ENCODE measurements at places on chromosomes 12 and 14.

DNA sequence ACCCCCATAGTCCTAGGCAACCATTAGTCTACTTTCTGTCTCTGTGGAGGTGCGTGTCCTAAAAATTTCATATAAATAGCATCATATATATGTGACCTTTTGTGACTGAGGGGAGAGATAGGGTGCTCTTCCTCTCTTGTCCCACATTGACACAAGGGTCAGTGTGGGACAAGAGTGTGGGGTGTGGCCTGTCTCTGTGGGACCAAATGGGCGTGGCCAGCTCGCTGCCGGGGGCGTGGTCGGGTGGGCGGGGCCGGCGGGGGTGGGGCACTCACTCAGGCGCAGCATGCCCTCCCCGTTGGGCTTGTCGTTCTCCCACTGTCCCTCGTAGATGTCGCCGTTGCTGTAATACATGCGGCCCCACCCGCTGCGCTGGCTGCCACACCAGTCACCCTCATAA, 15.5 kb downstream of the MORN3 start:
- DNase-seq, result no peak

- no peak for DNase-seq
These were observed 282.3 kb downstream of the CACNA1C start for GRCh38 chr12:2335109-2335508.

DNA sequence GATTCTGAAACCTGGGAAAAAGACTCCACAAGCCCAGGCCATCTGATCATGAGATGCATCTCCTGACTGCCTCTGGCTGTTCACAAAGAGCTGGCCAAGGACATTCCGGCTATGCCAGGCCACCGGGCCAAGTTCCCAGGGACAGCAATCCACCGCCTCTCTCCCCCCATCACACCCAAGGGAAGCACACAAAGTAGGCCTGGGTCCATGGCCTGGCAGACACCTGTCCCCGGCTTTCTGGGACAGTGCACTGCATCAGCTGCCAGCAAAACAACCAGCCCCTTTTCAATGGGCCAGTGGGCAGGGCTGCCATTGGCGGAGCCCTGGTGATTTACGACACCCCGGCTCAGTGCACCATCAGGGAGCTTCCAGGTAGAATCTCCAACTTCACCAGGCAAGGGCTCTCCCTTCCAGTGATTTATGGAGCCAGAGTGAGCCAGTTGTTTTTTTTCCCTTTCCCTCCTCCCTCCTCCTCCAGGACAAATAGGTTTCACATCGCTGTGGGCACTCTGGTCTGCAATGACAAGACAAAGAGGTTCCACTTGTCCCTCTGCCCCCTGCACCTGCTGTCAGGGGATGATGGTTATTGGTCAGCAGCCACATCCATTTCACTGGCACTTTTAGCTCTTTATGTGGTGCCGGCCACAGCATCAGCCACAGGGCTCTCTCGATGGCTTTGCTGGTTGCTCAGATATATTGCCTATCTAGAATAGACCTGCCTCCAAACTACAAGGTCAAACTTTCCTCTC, 149.6 kb downstream of the SLC38A6 start:
- no peak for DNase-seq

GRCh38 chr12:10498042-10498441, 7.6 kb upstream of the EIF2S3B start:
- DNase-seq, result no peak

GRCh38 chr14:61468063-61468825, 146.9 kb downstream of the PRKCH start:
- no peak for DNase-seq

DNA sequence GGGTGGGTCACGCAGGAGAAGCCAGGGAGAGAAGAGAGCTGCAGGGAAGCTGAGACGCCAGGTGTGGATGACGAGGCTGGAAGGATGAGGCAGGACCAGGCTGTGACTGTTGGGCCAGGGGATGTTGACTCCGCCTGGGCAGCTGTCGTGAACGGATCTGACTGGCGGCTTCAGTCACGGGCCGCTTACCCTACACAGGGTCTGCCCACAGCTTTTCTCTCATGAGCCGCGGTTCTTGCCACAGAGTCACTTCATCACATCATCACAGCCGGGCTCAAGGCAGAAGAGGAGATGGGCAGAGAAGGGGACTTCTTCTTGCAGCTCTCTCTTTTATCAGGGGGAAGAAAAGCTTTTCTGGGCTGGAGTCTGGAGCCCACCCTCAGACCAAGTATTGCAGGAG, 7.7 kb downstream of the CLBA1 start:
- no peak for DNase-seq

- DNase-seq, result no peak
These were observed 99.2 kb downstream of the HEATR5A start for GRCh38 chr14:31320922-31321766.

GRCh38 chr12:116959845-116960514, 49.2 kb downstream of the FBXW8 start:
- no peak for DNase-seq

GRCh38 chr14:22427771-22428231, 161.2 kb downstream of the DAD1 start:
- DNase-seq, result peak; percentile 64

- DNase-seq, result no peak
These were observed 16.3 kb upstream of the CYP46A1 start for GRCh38 chr14:99667821-99668220.

DNA sequence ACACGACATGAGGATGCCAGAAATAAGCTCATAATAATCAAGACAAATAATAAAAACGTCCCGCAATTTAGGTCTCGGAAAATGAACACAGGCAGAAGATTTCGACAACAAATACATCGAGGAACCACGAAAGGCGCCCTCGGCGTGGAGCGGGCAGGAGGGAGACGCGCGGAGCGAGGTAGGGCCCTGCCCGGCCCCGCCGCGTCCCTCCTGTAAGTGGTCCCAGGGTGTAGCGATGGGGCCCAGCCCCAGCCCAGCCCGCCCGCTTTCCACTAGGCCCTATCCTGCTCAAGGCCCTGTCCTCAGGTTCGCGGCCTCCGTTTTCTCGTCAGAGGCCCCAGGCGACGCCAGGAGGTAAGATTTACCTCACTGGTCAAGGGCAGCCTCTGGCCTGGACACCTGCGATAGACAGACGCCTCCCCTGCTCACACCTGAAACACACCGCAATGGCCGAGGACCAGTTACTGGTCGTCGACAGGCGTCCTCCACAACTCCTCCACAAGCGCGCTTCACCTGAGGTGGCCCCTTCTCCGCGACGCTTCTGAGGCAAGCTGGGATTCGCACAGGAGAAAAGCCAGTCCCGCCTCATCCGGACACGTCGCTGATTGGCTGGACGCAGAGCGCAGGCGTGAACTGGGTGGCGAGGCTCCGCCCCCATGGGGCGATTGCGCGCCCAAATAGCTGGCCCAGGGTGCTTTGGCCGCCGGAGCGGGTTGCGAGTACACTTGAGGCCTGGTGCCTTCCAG, at the start of gene SYCP3:
SYCP3 (minus strand) TSS at position 543 of the 746 bp plus-strand sequence. CDS start 1,527 bp downstream, outside the sequence.
- DNase-seq, result no peak

- DNase-seq, result peak; percentile 58
These were observed 2.5 kb upstream of the CACNA2D4 start for GRCh38 chr12:1920971-1921370.

- peak; percentile 92 for DNase-seq
These were observed 1.3 kb upstream of the IGFBP6 start for GRCh38 chr12:53096089-53096741.

DNA sequence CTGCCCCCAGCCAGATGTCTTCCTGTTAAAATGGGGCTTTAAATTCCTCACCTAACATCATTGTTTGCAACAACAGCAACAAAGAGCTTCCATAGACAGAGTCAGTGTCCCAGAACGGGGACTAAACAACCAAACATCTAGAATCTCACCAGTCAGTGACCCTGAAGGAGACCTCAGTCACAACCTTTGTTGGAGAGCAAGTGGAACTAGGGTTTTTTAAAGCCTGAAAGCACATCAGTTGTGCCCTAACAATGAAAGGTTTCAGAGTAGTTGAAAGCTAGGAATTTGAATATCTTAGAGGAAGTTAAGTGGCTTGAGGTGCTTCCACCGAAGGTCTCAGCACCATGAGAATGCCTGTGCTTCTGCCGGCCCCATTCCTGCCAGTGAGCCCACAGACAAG, 5.0 kb upstream of the ALDH2 start:
- DNase-seq, result no peak

DNA sequence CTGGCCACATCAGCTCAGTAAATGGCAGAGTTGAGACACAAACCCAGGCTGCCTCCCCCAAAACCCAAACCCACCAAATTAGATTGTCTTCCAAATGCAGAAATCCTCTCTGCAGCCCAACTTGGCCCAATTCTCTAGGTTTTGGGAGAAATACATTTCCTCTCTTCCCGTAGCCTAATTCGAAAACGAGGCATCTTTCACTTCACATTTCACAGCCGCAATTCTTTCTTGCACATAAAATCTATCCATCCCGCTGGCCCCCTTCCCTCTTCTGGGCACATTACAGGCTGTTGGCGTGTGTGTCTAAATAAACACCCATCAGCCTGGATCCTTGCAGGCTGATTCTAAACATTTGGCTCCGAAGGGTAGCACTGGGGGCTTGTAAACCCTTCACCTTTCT, 83.8 kb upstream of the VRK1 start:
- DNase-seq, result no peak

DNA sequence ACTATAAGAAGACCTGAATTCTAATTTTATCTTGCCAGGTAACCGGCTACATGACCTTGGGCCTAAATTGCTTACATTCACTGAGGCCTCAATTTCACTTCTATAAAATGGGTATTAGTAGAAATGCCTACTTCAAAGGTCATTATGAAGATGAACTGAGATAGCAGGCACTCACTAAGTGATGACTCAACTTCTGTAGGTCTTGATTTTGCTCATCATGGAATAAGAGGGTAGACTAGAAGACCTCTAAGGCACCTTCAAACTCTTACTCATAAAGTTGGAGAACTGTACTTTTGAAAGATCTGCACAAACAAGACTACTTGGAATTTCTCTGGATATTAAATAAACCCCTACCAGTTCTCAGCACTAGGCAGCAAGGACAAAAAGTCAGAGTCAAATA, 39.3 kb upstream of the FRMD6 start:
- no peak for DNase-seq

- DNase-seq, result no peak
These were observed 14.6 kb downstream of the SPTB start for GRCh38 chr14:64865109-64865508.

GRCh38 chr14:50520947-50521815, 11.2 kb downstream of the MAP4K5 start:
- no peak for DNase-seq

- no peak for DNase-seq
These were observed 166.2 kb downstream of the CHST11 start for GRCh38 chr12:104622928-104623327.

- DNase-seq, result no peak
These were observed 195.8 kb downstream of the FOXN3 start for GRCh38 chr14:89221109-89221810.

DNA sequence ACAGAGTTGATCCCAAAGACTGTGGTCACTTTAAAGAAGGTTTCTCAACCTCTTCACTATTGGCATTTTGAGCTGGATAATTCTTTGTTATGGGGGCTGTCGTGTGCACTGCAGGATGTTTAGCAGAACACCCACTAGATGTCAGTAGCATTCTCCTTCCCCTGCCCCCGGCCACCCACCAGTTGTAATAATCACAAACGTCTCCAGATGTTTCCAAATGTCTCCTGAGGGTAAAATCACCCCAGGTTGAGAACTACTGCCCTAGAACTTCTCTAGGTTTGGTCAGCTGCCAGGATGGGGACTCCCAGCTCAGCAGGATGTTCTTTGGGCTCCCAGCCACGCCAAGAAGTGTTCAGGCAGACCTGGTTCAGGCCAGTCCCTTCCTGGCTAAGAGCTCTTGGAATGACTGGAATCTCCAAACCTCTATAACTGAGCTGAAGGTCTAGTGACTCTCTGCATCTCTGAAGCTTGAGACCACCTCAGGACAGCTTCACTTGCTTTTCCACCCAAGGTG, 12.5 kb upstream of the AJUBA start:
- DNase-seq, result no peak

DNA sequence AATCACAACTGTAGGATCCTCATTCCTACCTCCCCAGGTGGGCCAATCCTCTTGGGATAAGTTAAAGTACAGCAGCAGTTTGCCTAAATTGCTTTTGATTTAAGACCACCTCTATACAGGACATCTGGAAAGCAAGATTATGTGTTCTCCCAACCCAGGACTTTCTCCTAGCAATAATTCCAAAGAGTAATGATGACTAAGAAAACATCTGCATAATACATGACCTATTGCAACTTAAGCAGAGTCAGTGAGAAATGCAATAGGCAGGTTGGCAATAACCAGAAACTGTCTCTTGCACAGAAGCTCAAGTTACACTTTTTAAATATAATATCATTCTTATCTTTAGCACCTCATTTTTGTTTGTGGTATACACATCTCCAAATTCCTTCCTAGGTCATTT, 275.4 kb downstream of the TRHDE start:
- no peak for DNase-seq

GRCh38 chr12:49109641-49110463, 795 bp downstream of the LMBR1L start:
- no peak for DNase-seq

DNA sequence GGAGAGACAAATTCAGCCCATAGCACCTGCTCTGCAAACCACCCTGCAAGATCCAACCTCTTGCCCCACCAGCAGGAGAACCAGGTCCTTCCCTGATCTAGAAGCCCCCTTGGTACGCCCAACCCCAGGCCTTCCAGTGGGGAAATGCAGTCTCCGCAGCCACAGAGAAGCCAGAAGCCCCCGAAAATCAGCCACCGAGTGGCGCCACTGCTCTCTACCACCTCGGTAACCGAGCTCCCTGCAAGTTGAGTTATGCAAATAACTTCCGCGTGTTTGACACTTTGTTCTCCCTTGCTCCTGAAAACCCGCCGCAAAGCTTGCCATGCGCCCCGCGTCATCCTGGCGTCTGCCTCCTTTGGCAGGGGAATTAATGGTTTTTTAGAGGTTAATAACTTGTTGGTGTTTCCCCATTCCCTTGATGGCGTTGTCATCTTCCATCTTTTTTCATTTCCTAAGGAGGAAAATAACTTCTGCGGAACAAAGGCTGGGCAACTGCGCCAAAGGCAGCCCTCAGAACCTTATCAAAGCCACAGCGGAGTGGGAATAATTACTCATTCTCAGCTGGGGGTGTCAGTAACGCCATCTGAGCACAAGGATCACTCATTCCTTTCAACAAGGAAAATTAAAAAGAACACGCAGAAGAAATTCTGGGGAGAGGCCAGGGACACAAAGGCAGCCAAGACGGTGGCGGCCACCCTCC, 60.4 kb downstream of the FZD10 start:
- DNase-seq, result no peak

GRCh38 chr14:22998329-22999012, 11.5 kb downstream of the C14orf93 start:
- DNase-seq, result no peak

DNA sequence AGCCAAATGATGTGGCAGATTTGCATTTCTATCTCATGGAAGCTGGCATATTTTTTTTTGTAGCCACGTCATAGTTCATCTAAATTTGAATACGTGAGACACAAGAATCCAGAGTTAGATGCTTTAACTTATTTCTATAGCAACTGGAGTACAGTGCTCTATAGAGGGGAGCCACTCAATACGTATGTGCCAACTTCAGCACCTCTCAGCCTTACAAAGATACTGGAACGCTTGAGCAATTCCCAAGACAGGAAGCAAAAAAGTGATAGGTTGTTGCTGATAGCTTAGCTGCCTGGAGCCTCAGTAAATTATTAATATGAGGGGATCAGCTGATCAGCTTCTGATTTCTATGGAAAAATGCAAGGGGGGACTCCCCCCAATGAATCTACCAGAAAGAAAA, 24.1 kb upstream of the PELI2 start:
- no peak for DNase-seq

Measured in right atrium auricular region (tissue), 2 donors.